ENCODE measurements at places on chromosomes 11 and 22. TPM values are rescaled to one million over a fixed set of nuclear protein-coding genes. Genes with fewer than 3 reads are reported as not detected.
A peak's percentile ranks its signal among the peaks of the same experiment; 100 is the strongest.

Gene C11orf87
- 0.11 TPM for total RNA-seq

Gene NPAS4
- total RNA-seq, result not detected

Gene CD6
- total RNA-seq, result 4.2 TPM

Gene IL17REL
- not detected for total RNA-seq

Gene OR51F2
- total RNA-seq, result not detected

DNA sequence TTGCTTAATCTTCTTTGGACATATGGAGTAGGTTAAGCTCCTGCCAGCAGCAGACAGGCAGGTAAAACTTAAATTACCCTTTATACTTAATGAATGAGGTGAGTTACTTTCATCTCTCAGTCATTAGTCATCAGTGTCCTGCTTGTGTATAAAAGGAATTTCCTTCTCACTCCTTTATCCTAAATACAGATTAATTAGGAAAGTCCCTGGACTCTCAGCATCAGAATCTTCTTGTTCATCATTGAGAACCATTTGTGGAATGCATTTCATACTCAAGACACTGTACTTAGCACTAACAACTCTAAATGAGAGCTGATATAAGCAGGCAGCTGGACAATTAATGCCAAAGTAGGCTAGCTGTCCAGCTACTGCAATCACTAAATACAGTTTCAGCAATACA lies 630.4 kb downstream of the METTL15 start:
- no peak overlapping the region for H3K27ac ChIP-seq
- H3K4me3 ChIP-seq, result no peak overlapping the region
- H3K36me3 ChIP-seq, result no peaks in the 10 kb centered on the region
- H3K27me3 ChIP-seq, result no peaks in the 10 kb centered on the region
- H3K4me1 ChIP-seq, result no peaks in the 10 kb centered on the region

- H3K4me1 ChIP-seq, result no peaks in the 10 kb centered on the region
- no peak overlapping the region for H3K27ac ChIP-seq
- peaks cover 5% of the 10 kb centered on the region for H3K36me3 ChIP-seq
These were observed 4.4 kb downstream of the BACE1-AS start for GRCh38 chr11:117295438-117296137.

DNA sequence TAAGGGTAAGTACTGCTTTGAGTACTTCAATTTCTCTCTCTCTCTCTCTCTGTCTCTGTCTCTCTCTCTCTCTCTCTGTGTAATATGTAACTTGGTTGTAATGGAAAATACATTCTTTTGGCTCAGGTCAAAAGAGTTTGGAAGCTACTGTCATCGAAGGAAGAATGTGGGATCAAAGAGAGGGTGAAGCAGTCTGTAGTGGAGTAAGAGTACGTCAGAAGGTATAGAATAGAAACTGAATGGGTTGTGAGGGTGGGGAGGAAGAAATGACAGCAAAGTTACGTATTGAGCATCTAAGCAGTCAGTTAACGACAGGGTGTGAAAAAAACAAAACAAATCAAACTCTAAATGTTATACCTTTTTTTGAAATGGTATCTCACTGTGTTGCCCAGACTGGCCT lies 10.0 kb downstream of the NCAM1 start:
- H3K4me3 ChIP-seq, result no peak overlapping the region
- no peaks in the 10 kb centered on the region for H3K4me1 ChIP-seq
- H3K27ac ChIP-seq, result no peak overlapping the region
- no peak for DNase-seq

GRCh38 chr11:103619480-103619879 lies 417.0 kb upstream of the DDI1 start:
- no peak for DNase-seq
- no peaks in the 10 kb centered on the region for H3K27me3 ChIP-seq
- H3K27ac ChIP-seq, result no peak overlapping the region

DNA sequence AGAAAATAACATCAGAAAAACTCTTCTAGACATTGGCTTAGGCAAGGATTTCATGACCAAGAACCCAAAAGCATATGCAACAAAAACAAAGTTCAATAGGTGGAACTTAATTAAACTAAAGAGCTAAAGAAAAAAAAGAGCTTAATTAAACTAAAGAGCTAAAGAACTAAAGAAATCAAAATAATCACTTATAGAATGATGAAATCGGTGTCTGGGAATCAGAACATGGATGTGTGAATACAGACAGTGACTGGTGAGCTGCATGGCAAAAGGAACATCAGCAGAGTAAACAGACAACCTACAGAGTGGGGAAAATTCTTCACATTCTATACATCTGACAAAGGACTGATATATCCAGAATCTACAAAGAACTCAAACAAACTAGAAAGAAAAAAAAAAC lies 41.4 kb downstream of the ZNF280B start:
- H3K27ac ChIP-seq, result no peak overlapping the region
- no peaks in the 10 kb centered on the region for H3K27me3 ChIP-seq
- no peak overlapping the region for H3K4me3 ChIP-seq
- H3K4me1 ChIP-seq, result no peaks in the 10 kb centered on the region

- no peak overlapping the region for H3K27ac ChIP-seq
- no peaks in the 10 kb centered on the region for H3K4me1 ChIP-seq
- no peak for DNase-seq
- no peaks in the 10 kb centered on the region for H3K36me3 ChIP-seq
These were observed 343.1 kb upstream of the SYN3 start for GRCh38 chr22:33401291-33401690.

DNA sequence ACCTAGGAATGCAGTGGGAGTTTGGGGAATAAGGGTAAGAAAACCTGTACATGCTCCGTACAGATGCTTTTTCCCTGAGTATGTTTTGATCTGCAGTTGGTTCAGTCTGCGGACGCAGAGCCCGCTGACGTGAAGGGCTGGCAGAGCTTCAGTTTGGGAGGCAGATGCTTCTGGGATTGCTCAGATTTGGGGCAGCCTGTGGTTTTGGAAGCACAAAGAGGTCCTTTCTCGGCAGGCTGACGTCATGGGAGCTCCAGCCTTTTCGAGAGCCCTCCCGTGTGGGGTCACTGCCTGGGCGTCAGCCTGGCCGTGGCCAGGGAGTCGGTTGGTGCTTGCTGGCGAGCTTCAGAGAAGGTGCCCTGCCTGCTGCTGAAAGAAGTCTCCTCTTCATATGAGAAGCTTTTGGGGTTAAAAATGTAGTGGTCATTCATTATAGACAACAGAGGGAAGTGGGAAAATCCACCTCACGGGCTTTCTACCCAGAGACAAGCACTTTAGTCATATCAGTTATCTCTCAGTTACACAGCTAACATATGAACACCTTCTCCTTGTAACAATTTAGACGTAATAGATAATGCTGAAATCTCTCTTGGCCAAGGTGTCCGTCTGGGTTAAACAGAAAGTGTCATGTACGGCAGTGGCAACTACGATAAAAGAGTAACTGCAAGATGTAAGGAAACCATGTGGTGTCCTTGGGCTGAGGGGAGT lies 26.8 kb downstream of the TPCN2 start:
- DNase-seq, result peak; percentile 69
- H3K36me3 ChIP-seq, result peaks cover 66% of the 10 kb centered on the region
- H3K27ac ChIP-seq, result no peak overlapping the region
- H3K4me1 ChIP-seq, result peaks cover 13% of the 10 kb centered on the region
- no peaks in the 10 kb centered on the region for H3K27me3 ChIP-seq

DNA sequence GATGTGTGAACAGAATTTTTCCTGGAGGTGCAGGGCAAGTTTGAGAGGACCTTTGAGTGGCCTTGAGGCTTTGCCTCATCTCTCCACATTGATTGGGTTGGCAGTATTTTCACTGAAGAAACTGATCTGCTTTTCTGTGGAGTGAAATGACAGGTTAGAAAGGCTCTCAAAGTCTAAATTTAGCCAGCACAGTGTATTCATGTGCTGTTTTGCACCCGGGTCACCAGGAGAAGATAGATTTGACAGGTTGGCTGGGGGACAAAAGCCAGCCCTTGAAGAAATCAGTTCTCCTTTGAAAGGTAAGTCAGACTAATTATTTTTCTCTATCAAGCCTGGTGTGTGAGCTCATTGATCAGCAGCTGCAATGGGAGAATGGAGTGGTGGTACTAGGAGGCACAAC lies 152.9 kb downstream of the DBX1 start:
- H3K36me3 ChIP-seq, result no peaks in the 10 kb centered on the region
- no peaks in the 10 kb centered on the region for H3K4me1 ChIP-seq
- no peak overlapping the region for H3K4me3 ChIP-seq
- H3K27me3 ChIP-seq, result no peaks in the 10 kb centered on the region
- no peak for DNase-seq

DNA sequence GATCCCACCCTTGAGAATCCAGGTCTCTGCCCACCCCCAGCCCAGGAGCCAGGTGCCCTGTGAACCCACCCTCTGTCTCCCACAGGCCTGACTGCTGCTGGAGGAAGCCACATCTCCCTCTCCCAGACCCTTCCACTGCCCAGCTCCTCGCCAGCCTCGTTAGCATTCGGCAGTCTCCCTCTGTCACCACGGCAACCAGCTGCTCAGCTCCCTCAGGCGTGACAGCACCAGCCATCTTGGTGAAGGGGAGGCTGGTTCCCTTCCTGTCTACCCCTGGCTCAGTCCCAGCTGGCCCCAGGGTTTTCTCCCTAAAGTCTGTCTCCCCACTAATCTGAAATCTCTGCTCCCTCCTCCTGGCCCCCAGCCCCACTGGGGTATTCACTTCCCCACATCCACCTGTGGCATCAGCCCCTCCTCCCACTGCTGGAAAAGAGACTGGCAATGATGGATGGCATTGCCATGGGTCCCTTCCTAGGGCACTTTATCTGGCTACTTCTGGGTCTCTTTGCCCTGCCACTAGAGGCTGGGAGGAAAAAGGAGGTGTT lies 28.1 kb downstream of the NRXN2 start:
- H3K4me3 ChIP-seq, result no peak overlapping the region
- DNase-seq, result no peak
- no peaks in the 10 kb centered on the region for H3K27me3 ChIP-seq
- H3K36me3 ChIP-seq, result no peaks in the 10 kb centered on the region
- no peak overlapping the region for H3K27ac ChIP-seq
- no peaks in the 10 kb centered on the region for H3K4me1 ChIP-seq

DNA sequence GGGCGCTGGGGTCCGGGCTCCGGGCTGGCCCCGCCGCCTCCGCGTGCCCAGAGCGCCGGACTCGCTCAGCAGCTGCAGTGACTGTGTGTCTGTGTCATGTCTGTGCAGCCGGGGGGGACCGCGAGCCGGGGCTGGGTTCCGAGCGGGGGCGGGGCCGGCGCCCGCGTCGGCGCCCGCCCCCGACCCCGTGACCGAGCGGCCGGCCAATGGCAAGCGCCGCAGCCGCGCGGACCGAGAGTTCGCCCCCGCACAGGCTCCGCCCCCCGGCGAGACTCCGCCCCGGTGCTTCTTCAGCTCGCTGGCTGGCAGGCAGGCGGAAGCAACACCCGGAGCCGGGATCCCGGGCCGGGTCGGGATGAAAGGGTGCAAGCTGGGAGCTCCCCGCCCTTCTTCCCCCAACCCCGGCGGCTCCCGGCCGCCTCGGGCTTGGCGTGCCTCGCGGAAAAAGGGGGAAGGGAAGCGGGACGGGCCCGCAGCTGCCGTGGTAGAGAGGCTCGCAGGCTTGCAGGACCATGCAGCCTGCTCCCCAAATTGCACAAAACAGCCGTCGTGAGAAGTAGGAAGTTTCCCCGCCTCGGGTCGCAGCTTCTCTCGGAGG lies 750 bp upstream of the LARGE1 start:
- H3K4me1 ChIP-seq, result peaks cover 36% of the 10 kb centered on the region
- peak overlapping the region; percentile 69 for H3K27ac ChIP-seq
- H3K36me3 ChIP-seq, result no peaks in the 10 kb centered on the region
- DNase-seq, result peak; percentile 97

GRCh38 chr11:111334532-111335502 lies 36.5 kb downstream of the POU2AF3 start:
- no peaks in the 10 kb centered on the region for H3K36me3 ChIP-seq
- peaks cover 4% of the 10 kb centered on the region for H3K4me1 ChIP-seq
- no peaks in the 10 kb centered on the region for H3K27me3 ChIP-seq
- H3K4me3 ChIP-seq, result no peak overlapping the region
- H3K27ac ChIP-seq, result peak overlapping the region; percentile 7

DNA sequence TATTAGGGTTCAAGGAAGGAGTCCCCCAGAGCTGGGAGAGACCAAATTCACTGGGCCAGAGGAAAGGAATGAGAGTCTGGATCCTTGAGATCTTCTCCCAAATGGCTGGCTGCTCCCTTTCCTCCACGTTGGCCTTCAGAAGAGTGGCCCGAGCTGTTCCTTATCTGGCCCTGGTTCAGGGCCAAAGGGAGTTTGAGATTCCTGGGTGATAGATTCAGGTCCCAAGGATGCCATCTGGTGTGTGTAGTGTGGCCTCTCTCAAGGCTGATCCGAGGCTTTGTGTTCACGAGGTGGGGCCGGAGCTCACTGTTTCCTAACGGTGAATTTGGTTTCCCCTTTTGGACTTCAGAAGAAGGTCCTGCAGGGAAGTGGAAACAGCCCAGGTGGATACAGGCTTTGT lies 17.4 kb upstream of the ABCC8 start:
- H3K27ac ChIP-seq, result no peak overlapping the region
- H3K27me3 ChIP-seq, result no peaks in the 10 kb centered on the region
- no peak for DNase-seq
- no peak overlapping the region for H3K4me3 ChIP-seq
- no peaks in the 10 kb centered on the region for H3K4me1 ChIP-seq
- no peaks in the 10 kb centered on the region for H3K36me3 ChIP-seq

DNA sequence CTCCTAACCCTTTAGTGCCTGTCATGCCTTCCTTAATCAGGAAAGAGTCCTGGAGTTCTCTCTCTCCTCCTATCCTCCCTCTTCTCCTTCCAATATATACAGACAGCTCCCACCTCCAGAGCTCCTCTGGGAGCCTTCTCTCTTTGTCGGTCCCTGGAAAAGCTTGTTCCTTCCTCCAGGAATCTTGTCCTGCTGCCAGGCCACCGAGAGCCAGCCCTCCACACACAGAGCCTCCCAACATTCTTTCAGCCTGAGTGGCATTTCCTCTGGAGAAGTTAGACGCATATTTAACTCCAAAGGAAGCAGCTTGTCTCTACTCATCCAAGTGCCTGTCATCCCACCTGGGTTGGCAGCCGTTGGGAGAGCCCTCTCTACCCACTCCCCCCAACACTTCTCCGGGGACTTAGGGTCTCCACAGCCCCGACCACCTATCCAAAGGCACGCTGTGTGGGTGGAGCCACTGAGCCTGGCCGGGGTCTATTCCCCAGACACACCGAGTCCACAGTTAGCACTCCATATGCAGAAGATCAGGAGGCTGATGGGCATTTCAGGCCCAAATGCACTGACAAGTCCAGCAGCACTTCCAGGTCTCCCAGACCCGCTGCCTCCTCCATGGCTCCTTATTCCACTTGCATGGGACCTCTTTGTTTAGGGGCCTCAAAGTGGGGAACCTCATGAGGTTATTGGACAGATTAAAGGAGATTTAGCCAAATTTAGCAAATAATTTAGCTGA lies 31.1 kb downstream of the DKK3 start:
- no peak for DNase-seq
- peaks cover 81% of the 10 kb centered on the region for H3K4me1 ChIP-seq
- no peak overlapping the region for H3K4me3 ChIP-seq
- no peaks in the 10 kb centered on the region for H3K27me3 ChIP-seq
